Body of pancreas (tissue), 4 donors: ENCODE measurements at places on chromosomes 1 and 21.

GRCh38 chr1:42419126-42419821 lies 36.5 kb downstream of the ZMYND12 start:
- DNase-seq = no peak
- no peak overlapping the region for H3K27ac ChIP-seq
- H3K4me1 ChIP-seq = peaks cover 24% of the 10 kb centered on the region
- no peaks in the 10 kb centered on the region for H3K36me3 ChIP-seq
- H3K4me3 ChIP-seq = no peak overlapping the region
- H3K27me3 ChIP-seq = no peaks in the 10 kb centered on the region

GRCh38 chr1:16262067-16262466 lies 25.1 kb upstream of the CPLANE2 start:
- no peaks in the 10 kb centered on the region for H3K27me3 ChIP-seq
- H3K4me3 ChIP-seq = no peak overlapping the region
- H3K4me1 ChIP-seq = peaks cover 10% of the 10 kb centered on the region
- H3K27ac ChIP-seq = no peak overlapping the region
- H3K36me3 ChIP-seq = no peaks in the 10 kb centered on the region

- H3K4me1 ChIP-seq = peaks cover 40% of the 10 kb centered on the region
- H3K36me3 ChIP-seq = peaks cover 14% of the 10 kb centered on the region
- no peaks in the 10 kb centered on the region for H3K27me3 ChIP-seq
- peak overlapping the region; percentile 60 for H3K4me3 ChIP-seq
- peak; percentile 44 for DNase-seq
These were observed 871 bp downstream of the TUFT1 start for GRCh38 chr1:151540982-151541377.

GRCh38 chr1:109814993-109815786 lies 51.5 kb upstream of the EPS8L3 start:
- no peaks in the 10 kb centered on the region for H3K4me1 ChIP-seq
- H3K27me3 ChIP-seq = no peaks in the 10 kb centered on the region
- H3K36me3 ChIP-seq = no peaks in the 10 kb centered on the region
- DNase-seq = no peak

DNA sequence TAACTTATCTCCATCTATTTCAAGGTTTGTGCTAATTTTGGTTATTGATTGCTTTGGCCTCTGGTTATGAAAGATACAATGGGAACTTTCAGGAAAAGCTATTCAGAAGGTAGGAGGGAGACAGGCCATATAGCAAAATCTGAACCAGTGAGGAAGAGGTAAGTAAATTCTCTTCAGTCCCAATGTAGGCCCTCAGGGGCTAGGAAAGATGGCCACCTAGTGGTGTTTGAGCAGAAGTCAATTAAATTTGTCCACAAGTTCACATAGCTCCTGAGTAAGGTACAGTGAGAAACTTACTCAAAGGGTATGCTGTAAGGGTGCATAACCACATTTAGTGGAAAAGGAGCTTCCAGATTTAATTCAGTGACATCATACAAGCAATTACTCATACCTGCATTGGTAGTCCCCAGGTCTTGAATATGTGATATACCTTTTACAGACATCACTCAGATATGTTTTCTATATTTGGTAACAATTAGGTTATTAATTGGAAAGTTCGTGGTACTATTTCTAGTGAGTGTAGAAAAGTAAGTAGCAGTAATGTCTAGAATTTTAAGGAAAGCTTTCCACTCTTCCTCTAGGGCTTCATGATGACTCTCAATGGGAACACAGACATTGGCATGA lies 21.4 kb upstream of the FMO1 start:
- H3K4me1 ChIP-seq = peaks cover 4% of the 10 kb centered on the region
- peak; percentile 45 for DNase-seq
- no peak overlapping the region for H3K4me3 ChIP-seq
- H3K27ac ChIP-seq = no peak overlapping the region
